ENCODE measurements at places on chromosomes 3 and 15. TPM values are rescaled to one million over a fixed set of nuclear protein-coding genes. Genes with fewer than 3 reads are reported as not detected.

The ADAMTSL3 gene
- total RNA-seq = not detected

The USF3 gene
- total RNA-seq = 13.2 TPM

The RNU6-1 gene
- not detected for total RNA-seq

The ITGB5 gene
- 3.3 TPM for total RNA-seq

The MOBP gene
- not detected for total RNA-seq

The C3orf85 gene
- not detected for total RNA-seq

DNA sequence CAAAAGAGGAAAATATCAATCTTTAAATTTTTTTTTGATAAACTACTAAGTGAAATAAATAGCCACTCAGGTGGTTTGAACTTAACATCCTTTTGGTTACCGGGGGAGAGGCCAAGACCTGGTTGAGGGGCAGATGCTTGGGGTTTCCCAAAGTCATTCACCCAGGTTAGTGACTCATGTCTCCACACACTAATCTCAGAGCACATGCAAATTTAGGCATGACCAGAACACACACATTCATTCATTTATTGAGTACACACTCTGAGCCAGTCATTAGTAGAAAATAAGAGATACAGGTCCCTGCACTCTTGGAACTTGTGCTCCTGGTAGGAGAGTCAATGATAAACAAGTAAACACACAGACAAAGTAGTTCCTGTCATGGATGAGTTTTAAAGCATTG, 7.3 kb downstream of the ILDR1 start:
- DNase-seq = no peak

GRCh38 chr15:58598829-58599210, 150.7 kb downstream of the ADAM10 start:
- no peak for DNase-seq

- no peak for DNase-seq
These were observed 651 bp downstream of the MTMR14 start for GRCh38 chr3:9649791-9650521.

- DNase-seq = no peak
These were observed 25.7 kb upstream of the APH1B start for GRCh38 chr15:63251701-63252100.

- DNase-seq = no peak
These were observed 22.5 kb downstream of the CCDC33 start for GRCh38 chr15:74258456-74259291.

DNA sequence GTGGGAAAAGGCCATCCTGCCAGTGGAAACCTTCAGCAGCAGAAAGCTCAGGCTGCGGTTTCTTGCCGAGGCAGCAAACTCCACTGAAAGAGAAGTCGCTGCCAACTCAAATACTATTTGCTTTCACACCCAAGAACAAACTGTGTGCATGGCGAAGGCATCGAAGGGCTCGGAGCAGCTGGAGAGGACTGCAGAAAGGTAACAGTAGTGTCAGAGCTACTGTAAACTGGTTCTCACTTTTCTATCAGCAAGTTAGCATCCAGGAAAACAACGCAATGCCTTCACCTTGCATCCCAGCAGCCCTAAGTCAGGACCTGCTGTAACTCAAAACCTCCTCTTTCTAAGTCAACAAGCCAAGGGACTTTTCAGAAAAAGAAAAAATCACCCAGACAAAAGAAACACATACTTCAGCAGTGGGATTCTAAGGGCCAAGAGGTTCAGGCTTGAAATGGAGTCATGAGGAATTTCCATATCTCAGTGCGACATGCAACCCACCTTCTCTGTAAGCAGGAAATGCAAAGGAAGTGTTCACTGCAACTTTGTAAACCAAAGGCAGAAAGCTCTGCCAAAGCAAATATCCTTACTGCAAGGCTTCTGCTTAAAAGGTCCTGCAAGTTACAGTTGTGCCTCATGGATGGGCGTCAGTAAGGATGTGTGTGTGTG, 193.5 kb downstream of the FOXP1 start:
- DNase-seq = no peak

DNA sequence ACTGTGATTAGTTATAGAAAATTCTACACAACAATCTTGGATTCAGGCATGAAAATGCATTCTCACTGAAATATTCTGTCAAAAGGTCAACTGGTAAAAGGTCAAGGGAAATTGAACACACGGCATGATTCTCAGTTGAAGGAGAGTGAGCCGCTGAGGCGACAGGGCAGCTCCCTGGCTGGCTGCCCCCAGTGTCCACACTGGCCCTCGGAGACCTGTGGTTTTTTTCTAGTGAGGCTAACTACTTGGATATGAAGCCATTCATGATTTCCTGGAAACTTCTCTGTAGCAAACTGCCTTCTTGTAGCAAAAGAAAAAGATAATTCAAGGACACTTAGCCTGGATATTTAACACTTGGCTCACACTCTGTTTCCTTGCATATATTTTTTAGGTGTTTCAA, 37.2 kb downstream of the AADACL2 start:
- DNase-seq = no peak

GRCh38 chr3:168053115-168053514, 42.6 kb downstream of the GOLIM4 start:
- DNase-seq = no peak

DNA sequence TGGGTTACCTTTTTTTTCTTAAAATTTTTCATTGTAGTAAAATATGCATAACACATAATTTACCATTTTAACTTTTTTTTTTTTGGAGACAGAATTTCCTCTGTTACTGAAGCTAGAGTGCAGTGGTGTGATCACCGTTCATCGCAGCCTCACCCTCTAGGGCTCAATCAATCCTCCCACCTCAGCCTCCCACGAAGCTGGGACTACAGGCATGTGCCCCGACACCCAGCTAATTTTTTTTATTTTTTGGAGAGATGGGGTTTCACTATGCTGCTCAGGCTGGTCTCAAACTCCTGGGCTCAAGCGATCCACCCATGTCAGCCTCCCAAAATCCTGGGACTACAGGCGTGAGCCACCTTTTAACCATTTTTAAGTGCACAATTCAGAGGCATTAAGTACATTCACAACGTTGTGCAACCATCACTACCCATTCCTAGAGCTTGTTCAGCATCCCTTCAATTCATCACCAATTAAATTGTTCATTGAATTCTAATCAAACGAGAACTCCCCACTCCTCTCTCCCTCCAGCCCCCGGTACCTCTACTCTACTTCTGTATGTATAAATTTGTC, 44.6 kb downstream of the BHLHE40 start:
- DNase-seq = no peak

DNA sequence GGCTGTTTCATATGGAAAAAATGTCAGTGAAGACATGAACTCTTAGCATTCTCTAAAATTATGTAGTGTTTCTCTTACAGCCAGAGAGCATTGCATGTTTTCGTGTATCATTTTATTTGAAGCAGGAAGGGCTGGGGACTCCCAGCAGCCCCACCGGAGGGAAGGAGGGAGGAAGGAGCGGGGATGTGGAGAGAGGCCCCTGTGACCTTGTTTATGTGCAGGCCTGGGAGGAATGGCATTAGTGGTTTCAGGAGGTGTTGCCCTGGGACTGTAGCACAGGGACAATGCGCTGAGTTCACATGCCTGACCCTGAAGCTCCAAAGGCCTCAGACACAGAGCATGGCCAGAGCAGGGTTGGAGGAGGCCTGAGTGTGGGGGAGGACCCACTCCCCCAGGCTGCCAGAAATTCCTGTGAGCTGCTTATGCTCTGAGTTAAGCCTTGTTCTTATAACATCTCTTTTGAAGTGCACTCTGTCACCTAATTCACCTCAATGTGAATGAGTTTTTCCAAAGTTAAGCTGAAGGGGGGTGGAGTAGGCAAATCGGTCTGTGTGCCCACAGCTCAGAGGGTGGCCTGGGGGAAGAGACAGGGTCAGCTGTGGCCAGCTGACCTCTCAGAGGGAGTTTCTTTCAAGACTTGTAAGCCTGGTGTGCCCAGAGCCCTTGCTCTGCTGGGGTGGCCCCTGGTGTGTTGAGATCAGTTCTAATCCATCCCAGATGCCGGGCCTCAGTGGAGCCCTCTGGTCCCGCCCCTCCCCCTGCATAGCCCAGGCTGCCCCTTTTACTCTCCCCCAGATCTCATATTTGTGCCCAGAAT, 3.9 kb upstream of the RNU6-1 start:
- DNase-seq = no peak

GRCh38 chr15:68808091-68808490, 12.6 kb downstream of the ANP32A start:
- DNase-seq = no peak

- no peak for DNase-seq
These were observed 8.8 kb downstream of the FYTTD1 start for GRCh38 chr3:197758512-197758911.

All from CD8-positive, alpha-beta memory T cell (primary cell).